ENCODE measurements at places on chromosomes 4 and X.

DNA sequence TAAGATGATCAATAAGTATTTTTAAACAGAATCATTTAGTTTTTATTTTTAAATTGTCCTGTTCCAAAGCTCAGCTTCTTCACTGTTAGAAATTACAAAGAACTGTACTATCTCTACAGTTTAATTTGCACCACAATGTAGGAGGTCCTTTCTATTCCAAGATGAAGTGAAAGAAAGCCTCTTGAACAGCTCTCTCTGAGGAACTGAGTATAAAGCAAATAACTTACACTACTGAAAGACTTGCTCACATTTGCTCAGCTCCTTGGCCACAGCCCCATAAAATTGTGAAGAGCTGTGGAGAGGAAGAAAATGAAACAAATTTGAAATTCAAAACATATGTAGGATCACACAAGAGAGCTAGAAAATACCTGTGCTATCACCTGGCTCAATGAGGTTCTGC is 68.6 kb downstream of the ENPEP start:
- no peak for DNase-seq

- DNase-seq, result peak; percentile 84
These were observed 78.3 kb upstream of the ATXN3L start for GRCh38 chrX:13397878-13398818.

DNA sequence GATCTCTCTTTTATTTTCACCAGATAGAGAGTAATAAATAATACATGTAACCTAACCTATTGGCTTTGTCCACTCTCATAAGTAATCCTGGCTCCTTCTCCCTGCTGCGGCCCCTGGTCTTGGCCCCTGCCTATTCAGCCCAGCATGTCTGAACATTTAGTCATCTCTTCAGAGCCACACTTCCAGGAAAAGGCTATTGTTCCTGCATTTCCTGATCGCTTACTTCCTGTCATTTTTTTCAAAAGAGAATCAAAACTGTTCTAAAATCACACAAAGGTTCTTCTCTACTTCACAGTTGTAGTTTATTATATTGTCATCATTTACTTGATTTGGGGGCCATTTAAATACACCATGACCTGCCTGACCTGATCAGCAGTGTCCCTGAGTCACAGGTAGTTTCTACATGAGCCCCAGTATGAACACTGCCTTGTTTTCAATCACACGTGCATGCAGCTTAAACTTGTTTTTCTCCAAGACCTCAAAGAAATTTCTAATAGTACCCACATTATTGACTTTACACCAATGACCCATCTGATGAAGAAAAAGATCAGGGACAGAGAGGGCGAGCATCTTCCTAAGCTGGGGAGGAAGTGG is 47.4 kb upstream of the KDR start:
- no peak for DNase-seq

- no peak for DNase-seq
These were observed 49.4 kb upstream of the GUCY1A1 start for GRCh38 chr4:155617296-155617695.

GRCh38 chr4:36241771-36242170 is 2.5 kb downstream of the ARAP2 start:
- no peak for DNase-seq

DNA sequence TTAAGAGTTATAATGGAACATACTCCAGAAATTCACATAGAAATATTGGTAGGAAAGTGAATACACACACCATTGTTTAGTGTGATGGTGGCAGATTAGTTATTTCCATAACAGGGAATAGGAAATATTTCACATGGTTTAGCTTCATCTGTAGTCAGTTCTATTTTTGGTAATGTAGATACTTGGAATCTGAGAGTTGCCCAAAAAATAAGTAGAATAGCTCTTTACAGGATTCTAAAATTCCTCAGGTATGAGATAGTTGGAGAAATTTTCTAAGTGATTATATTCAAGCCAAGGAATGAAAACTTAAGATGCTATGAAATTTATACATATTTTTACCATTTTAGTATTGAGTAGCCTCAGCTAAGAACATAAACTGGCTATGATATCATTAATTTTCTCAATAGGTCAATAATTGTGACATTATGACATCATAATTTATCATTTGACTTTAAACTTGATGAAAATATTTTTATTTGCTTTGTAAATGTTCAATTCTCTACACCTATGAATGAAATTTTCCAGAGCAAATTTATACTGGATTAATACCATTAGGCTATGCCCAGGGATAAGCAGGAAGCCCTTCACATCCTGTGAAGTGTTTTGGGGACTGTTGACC is 35.8 kb downstream of the CPEB2 start:
- DNase-seq, result no peak

DNA sequence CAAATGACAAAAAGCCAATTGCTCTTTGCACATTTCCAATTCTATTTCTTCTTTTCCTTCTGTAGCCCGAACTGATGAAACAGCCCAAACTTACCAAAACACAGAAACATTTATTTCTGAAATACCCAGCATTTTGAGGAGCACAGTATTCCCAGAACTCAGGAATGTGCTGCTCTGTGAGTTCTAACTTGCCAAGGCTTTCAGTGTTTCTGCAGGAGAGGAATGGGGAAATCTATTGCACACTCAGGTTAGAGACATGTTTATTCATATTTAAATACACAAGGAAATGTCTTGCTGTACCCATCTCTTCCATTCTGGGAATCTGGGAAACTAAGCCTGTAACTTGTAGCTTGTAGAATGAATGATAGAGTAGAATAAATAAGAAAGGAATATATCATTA is 10.7 kb downstream of the TMPRSS11D start:
- no peak for DNase-seq

DNA sequence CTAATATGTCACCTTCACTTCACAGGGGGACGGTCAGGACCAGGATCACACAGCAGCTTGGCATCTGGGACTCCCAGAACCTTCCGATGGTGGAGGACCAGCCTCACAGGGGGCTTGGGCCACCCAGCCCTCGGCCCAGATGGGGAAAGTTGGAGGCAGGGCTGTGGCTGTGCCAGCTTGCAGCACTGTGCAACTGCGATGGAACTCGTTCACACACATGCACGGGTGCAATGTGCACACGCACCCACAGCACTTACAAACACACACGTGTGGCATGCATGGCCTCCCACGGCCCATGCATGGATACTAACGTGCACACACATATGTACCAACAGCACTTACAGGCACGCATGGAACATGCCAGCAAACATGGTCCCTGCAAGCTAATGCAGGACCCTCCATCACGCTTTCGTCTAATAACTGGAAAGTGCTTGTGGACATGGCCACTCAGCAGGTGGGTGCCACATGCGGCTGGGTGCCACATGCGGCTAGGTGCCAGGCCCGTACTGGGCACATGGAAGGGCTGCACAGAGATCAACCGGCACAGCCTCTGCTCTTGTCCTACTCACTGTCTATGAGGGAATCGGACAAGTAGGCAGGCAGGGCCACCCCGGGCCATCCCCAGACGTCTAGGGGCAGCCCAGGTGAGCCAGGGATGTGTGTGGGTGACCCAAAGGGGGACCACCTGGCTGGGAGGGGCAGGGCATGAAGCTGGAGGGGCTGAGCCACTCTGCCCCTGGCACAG is 63.2 kb downstream of the ADRA2C start:
- no peak for DNase-seq

DNA sequence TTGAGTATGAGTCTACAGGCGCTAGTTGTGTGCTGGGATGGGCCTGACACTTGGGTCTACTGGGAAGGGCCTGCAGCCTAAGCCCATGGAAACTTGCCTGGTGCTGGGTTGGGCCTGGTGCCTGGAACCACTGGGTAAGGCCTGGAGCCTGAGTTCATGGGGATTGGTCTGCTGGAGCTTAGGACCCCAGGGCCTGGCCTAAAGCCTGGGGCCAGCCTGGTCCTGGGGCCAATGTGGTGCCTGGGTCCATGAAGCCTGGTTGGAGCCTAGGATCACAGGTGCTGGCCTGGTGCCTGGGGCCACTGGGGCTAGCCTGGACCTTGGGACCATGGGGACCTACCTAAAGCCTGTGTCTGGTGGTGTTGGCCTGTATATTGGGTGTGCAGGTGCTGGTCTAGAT is 270.3 kb upstream of the GRIA3 start:
- no peak for DNase-seq

DNA sequence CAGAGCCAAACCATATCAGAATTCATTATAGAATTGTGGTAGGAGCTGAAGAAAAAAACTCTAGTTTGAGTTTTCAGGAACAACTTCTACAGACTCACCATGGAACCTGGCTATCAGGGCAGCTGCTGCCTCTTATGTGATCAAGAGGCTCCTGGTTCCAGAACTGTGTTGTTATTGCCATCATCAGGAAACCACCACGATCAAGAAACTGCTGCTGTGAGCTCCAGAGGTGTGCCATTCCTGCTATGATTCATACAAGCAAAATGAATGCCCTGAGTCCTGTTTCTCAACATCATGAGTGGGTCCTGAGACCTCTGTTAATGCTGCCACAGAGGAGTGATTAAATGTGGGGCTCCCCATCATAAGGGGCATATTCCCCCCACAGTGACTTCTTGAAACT is 43.7 kb downstream of the TASL start:
- no peak for DNase-seq

DNA sequence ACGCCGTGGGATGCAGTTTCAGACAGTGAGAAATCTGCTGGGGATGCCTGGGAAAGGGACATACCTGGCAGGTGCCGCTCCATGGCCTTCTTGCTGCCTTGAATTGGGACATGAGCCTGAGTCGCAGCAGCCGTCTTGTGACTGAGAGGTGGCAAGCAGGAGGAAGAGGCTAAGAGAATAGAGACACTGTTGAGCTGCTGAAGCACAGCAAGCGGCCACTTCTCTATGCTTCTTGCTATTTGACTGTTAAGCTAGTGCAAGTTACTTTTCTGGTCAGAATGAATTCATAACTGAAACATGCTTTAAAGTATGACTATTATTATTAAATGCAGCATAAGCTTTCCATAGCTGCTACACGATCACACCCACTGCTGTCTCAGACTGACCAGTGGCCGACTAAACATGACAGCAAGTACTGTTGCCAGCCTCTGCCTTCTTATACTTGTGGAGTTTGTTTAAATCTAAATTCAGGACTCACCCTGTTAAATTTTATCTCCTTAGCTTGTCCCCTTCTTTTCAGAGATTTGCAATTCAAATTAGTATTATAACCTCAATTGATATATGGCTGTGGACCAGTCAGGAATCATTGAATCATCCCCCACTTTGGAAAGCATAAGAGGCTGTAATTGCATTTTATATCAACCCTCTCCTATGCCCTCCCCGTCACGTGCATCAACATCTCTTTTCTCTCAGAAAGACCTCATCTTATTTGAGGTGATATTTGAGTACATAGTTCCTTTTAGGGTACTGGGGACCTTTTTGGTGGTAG is 24.8 kb upstream of the ACSL1 start:
- no peak for DNase-seq

- DNase-seq, result no peak
These were observed 62.9 kb downstream of the FGF13 start for GRCh38 chrX:138648568-138648967.

- DNase-seq, result no peak
These were observed 30.6 kb downstream of the HOPX start for GRCh38 chr4:56650262-56651055.

GRCh38 chrX:149456476-149457245 is 48.4 kb downstream of the IDS start:
- no peak for DNase-seq

- no peak for DNase-seq
These were observed 8.3 kb downstream of the SEC24B start for GRCh38 chr4:109441862-109442458.

DNA sequence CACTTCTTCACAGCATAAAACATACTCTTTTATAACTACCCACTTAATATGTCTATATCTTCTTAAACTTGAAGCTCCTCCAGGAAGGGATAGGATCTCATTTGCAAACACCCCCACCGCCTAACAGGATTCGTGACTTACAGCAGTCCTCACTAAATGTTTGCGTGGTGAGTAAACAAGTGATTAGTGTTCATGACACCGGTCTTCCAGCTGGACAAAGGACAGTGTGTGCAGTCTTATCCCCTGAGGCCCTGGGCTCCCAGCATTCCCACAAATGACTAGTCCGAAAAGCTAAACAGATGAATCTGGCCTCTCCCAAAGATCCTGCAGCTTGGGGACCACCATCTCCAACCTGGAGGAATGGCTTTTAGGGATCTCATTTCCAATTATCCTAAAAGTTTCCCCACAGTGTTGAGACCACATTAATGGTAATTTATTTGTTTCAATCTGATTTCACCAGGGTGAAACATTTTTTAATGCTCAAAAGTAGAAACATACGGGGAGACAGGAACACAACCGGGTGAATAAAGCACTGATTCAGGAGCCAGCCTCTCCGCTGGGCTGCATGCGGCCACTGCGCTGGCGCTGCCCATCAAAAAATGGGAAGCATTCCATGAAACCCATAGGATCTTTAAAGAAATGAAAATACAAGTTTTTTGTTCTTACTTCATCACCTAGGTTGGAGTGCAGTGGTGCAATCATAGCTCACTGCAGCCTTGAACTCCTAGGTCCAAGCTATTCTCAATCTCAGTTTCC is 69.2 kb downstream of the HADH start:
- no peak for DNase-seq

DNA sequence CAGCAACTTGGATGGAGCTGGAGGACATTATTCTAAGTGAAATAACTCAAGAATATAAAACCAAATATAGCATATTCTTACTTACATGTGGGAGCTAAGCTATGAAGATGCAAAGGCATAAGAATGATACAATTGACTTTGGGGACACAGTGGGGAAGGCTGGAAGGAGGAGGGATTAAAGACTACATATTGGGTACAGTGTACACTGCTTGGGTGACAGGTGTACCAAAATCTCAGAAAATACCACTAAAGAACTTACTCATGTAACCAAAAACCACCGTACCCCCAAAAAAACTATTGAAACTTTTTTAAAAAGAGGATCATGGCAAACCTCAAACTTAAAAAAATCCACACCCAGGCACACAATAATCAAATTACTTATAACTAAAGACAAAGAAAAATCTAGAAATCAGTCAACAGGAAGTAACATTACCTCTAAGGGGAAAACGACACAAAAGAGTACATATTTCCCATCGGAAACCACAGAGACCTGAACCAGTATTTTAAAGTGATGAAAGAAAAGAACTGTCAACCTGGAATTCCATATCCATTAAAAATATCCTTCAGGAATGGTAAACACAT is 241.8 kb downstream of the PRDM5 start:
- DNase-seq, result no peak

GRCh38 chr4:141705747-141706377 is 69.5 kb downstream of the IL15 start:
- no peak for DNase-seq

DNA sequence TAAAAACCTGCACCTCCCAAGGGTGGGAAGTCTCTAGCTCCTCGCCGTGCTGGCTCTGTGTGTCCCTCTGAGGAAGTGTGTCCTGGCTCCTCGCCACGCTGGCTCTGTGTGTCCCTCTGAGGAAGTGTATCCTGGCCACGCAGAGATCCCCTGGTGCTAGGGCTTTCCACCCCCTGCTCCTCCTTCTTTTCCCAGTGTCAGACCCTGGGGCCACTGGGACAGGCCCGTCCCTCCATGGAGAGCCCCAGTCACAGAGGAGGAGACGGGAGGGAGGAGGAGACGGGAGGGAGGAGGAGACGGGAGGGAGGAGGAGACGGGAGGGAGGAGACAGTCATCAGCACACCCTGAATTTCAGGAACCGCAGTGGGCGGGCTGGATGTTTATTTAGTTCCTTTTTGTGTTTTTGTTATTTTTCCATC is 53.8 kb upstream of the HGFAC start:
- DNase-seq, result peak; percentile 58

- no peak for DNase-seq
These were observed 2.0 kb downstream of the GJB1 start for GRCh38 chrX:71225009-71225408.
